ENCODE measurements at places on chromosomes 7 and 10.

GRCh38 chr7:120944826-120945562 lies 5.6 kb upstream of the ING3 start:
- no peak for DNase-seq

DNA sequence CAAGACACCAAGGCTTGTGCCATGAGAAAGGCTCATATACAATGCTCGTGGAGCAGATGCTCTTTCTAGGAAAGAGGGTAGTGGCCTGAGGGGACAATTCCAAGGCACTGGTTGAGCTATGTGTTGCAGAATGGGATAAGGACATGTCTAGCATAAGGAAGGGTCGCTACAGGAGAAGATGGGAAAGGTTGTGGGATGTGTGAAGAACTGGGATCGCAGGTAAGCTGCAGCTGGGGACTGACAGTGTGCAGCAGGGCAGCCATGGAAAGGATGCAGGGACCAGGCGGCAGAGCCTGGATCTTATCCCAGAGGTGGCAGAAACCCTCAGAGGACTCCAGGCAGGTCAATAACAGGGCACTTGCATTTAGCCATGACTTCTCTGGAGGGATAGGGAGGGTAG lies 56.1 kb downstream of the COBL start:
- DNase-seq: no peak

DNA sequence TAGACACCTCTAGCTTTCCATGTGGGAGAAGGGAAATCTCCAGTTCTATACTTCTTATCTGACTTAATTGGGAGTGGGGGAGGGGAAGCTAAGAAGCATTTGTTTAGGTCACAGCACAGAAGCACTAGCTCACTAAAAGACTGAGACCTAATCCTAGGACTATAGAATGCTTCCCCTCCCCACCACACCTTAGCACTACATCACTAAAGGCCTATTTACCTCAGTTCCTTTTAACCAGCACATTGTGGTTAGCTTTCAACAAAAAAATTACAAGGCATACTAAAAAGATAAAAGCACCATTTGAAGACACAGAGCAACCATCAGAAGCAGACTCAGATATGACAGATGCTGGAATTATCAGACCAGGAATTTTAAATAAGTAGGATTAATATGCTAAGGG lies 53.8 kb upstream of the ADRA2A start:
- DNase-seq: no peak

GRCh38 chr7:157384301-157384700 lies 47.5 kb downstream of the DNAJB6 start:
- DNase-seq: peak; percentile 28

GRCh38 chr10:79079490-79080355 lies 11.0 kb downstream of the ZMIZ1 start:
- DNase-seq: peak; percentile 71

DNA sequence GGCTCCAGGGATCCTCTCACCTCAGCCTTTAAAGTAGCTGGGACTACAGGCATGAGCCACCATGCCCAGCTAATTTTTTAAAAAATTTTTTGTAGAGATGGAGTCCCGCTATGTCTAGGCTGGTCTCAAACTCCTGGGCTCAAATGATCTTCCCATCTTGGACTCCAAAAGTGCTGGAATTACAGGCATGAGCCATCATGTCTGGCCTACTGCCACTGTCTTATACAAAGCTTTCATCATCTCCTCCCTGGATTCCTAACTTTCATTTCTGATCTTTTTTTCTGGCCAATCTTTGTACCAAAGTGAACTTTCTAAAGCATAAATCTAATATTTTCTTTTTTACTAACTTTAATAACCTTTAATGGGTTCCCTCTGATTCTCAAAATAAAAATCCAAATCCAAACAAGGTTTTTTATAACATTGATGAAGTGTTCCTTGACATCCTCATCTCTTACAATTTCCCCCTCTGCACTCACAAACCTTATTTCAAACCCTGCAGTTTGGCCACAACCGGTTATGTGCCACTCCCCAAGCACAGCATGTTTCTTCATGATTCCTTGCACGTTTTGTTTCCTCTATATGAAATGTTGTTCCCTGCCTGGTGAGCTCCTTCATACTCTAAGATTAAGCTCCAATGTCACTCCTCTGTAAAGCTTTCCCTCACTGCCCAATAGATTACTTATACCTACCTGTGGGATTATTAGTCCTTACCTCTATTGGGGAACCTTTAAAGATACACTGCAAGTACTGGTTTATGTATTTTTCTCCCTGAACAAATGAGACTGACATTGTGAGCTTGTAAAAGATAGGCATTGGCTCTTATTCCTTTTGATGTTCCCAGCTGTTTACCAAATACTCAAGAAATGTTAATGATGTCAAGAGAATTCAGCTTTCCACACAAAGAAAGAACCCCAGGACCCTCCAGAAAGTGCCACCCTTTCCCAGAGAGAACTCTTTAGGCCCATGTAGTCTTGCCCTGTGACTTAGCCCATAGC lies 101.7 kb downstream of the HOXA1 start:
- peak; percentile 54 for DNase-seq

DNA sequence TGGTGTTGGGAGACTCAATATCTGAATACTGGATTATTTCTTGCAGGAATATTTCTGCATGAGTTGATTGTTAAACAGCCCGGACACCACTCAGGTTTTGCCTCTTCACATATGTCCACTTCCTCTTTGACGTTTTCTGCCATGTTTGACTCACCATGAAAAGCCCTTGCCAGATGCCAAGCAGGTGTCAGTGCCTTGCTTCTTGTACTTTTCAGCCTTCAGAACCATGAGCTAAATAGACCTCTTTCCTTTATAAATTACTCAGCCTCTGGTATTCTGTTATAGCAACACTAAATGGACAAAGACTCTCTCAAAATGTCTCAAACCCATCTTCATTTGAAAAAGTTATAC lies 24.7 kb upstream of the MACC1 start:
- DNase-seq: no peak

DNA sequence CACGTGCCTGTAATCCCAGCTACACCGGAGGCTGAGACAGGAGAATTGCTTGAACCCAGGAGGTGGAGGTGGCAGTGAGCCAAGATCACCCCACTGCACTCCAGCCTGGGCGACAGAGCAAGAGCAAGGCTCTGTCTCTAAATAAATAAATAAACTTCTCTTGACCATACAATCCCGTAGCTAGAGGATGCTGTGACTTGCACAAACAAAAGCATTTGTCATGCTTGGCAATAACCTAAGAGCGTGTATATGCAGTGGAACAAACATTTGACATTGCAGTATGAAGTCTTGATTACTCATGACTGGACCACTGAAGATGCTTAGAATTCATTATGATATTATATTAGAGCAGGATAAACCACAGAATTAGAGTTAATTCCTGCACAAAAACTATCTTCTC lies 1.4 kb upstream of the C7orf57 start:
- DNase-seq: no peak

DNA sequence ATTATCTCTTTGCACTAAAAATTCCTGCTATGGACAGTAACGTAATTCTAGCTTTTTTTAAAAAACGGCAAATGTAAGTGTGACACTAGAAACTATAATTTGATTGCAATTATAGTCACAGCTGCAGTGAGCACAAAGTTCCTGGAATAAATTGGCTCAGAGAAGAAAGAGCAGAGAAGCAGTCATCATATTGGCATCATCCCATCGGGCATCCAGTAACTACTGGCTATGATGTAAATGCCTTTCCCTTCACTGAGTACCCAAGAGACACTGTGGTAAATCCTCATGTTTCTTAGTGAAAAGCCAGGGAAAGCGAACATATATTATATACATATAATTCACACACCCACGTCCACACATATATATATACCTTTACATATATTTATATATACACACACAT lies 43.6 kb downstream of the PIP4K2A start:
- DNase-seq: peak; percentile 33

GRCh38 chr7:99260395-99260794 lies 12.2 kb upstream of the MYH16 start:
- DNase-seq: no peak

DNA sequence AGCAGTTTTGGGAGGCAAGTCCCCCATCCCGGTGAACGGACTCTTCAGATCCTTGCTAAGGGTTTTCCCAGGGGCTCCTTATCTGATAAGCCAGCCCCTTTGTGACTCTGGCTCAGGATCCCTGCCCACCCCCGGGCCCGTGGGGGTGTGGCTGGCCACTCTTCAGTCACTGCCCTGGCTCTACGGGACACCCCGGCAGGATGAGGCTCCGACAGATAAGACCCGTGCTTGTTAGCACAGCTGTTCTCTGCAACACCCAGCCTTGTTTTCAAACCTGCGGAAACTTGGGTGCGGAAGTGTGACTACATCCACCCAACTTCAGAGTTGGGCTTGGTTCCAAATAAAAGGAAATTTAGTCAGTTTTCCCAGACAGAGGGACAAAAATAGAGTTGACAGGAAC lies 66.7 kb upstream of the PODXL start:
- no peak for DNase-seq

GRCh38 chr10:105494303-105494702 lies 853.2 kb downstream of the SORCS3 start:
- DNase-seq: no peak

DNA sequence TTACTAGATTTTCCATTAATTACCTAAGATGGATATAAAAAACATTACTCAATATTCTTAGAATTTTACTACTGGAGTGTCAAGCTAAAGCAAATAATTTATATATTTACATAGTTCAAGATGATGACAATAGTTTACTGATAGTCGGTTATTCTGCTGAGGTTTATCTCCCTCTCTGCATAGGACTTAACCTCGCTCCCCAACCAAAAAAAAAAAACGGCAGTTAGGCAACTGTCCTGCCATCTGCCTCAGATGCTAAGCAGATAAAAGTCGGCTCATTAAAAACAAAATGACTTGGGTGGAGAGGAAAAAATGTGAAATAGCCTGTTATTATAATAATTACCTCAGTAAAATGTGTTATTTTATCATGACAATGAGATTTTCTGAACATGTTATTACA lies 14.0 kb upstream of the ITGB8 start:
- DNase-seq: no peak

DNA sequence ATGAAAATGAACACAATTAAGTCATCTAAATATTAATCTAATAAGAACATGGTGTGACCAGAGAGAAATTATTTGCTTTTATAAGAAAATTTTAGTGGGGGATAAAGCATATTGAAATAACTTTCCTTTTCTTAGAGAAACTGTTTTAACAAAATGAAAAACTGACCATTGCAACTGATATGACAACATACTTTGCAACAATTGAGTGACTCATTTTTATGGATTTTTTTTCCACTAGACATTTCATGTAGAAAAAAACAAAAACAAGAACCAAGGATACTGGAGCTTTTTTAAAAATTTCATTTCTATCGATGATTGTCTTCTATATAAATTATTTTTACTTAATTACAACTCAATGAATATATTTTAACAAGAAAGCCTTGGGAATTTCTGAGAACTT lies 90.0 kb downstream of the C1GALT1 start:
- peak; percentile 2 for DNase-seq

DNA sequence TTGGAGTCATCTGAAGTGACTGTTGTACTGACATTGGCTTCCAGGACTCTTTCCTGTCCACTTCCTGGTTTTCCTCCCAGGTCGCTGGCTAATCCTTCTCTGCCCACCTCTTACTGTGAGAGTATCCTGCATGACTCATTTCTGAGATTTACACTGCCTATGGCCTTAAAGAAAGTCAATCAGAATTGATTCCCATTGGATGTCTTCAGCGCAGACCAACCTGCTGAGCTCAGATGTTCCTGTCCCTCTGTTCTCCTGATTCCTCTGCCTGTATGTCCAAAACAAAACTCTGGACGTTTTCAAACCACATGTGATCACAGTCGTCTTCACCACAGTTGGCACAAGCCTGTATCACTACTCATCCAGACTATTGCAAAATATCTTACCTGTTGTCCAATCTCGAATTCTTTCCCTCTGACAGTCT lies 262.1 kb downstream of the CREB5 start:
- DNase-seq: peak; percentile 7

- peak; percentile 53 for DNase-seq
Observed at GRCh38 chr7:80929619-80930018, 10.8 kb upstream of the SEMA3C start.

- peak; percentile 49 for DNase-seq
Observed at GRCh38 chr10:71845410-71846405, 5.3 kb downstream of the PSAP start.

DNA sequence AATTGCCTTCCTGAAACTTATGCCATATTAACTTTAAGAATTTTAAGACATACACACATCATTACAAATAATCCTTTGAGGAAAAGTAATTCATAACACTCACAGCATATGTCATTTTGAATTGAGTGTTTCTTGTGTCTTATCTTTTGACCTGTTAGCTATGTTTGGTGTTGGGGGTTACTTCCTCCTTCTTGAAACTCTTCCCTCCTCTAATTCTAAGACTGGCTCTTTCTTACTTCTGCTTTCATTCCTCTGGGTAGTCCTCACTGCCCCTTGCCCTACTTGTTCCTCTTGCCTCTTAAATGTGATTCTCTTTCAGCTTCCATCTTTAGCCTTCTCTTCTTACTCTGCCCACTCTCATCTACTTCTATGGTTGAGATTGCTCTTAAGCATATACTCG lies 28.3 kb upstream of the PIP4K2A start:
- DNase-seq: no peak

DNA sequence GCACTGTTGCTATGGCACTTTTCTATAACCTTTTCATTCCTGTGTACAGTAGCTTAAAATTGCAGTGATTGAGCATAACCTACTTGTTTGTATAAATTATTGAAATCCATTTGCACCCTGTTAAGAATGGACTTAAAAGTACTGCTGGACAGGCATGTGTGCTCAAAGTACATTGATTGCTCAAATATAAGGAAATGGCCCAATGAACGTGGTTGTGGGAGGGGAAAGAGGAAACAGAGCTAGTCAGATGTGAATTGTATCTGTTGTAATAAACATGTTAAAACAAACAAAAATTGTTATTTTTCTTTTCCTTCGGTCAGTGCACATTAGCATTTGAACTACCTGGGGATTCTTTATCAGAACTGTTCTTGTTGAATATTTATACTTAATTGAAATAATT lies 57.1 kb upstream of the BAMBI start:
- DNase-seq: no peak

- no peak for DNase-seq
Observed at GRCh38 chr10:79100771-79101170, 32.0 kb downstream of the ZMIZ1 start.

- no peak for DNase-seq
Observed at GRCh38 chr10:69377933-69378332, 38.8 kb downstream of the TACR2 start.

DNA sequence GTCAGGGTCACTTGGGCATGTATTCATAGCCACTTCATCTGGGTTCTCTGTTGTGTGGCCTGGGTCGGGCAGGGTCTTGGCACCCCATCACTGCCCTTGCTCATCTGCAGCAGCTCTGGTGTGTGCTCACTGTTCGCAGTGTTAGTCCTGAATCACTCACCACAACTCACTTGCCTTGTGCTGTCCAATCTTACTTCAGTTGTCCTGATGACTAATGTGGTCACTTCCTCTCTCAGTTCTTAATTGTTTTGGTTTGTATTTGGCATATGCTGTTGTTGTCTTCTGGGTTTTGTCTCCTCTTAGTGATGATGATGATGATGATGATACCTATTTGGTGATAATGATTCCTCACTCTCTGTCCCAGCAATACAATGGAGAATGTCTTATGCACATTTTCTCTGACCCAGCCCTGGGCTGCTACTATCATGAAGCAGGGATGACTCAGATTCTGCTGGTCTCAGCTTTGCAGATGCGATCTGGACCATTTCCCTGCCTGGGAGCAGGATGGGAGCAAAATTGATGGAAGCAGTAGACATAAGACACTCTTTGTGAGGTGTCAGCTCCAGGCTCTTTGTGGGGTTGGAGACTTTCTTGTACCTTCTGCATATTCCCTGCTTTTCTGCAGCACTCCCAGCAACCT lies 17.0 kb downstream of the ADRA2A start:
- peak; percentile 43 for DNase-seq
